Bronchial epithelial cell (primary cell): ENCODE measurements at places on chromosomes 3 and 15.

- DNase-seq = peak; percentile 80
Measured at GRCh38 chr3:137116619-137117018, 158.8 kb downstream of the IL20RB start.

DNA sequence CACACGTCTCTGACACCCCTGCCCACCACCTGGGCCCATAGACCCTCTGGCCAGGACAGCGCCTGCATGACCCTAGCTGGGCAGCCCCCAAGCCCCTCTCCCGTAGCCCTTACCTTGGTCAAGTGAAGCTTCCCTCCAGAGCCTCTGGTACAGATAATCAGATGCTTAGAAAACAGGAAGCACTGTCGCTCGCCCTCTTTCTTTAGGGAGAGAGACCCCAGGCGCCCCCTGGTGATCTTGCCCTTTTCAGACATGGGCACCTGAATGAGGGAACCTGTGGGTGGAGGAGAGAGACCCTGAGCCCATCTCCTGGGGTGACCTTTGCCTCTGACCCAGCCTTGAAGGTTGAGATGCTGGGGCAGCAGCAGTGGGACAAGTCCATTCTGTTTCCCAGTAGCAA, 65.4 kb downstream of the RASGRF1 start:
- DNase-seq = no peak

- peak; percentile 73 for DNase-seq
Measured at GRCh38 chr3:177440456-177441104, 243.3 kb upstream of the TBL1XR1 start.

DNA sequence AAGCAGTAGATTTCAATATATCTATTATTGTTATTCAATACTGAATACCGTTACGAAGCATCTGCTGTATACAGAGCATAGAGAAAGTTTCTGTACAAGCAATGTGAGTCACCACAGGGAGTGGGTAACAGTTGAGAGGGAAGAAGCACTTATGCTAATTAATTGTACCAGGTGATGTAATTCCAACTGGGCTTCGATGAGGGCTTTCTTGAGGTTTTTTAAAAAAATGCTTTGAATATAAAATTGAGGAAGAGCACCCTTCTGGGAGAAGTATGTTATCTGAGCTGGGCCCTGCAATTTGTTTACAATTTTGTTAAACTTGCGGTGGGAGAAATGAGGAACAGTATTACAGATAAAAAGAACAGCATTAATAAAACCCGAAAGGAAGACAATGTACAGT, 197.9 kb downstream of the TPRG1 start:
- DNase-seq = peak; percentile 35

DNA sequence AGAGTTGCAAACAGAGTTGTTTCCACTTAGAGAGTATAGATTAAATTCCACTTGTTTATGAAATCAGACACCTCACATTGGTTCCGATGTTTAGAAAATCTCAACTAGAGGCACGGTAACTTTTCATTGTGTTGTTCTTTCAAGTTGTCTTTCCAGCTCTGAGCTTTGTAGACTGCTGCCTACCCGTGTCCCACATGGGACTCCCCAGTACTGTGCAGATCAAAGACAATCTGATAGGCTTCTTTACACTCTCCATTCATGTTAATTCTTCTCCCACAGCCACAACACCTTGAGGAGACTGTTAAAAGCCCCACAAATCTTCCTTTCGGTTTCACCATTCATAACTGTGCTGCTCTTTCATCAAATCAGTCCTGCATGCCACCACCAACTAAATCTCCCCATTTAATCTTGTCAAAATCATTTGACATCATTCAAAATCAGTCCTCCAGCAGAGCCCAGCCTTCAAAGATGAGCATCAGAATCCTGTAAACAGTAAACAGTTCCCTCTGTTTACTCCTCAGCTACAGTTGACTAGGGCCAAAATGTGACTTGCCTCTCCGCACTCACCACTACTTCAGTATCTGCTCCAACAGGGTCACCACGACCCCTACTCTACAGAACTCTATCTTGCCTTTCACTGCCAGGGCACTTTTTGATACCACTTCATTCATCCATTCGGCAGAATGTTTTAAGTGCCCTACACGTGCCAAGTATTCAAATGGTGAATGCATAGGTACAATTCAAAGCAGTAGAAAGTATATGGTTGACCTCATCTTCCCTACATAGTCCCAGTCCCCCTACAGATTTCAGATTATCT, 8.3 kb downstream of the ANXA2 start:
- peak; percentile 27 for DNase-seq

GRCh38 chr3:120113128-120114116, 19.2 kb upstream of the GSK3B start:
- peak; percentile 99 for DNase-seq

GRCh38 chr15:58678683-58679082, 70.8 kb downstream of the ADAM10 start:
- DNase-seq = peak; percentile 79

- DNase-seq = peak; percentile 66
Measured at GRCh38 chr3:94146455-94146854, 83.6 kb downstream of the NSUN3 start.

DNA sequence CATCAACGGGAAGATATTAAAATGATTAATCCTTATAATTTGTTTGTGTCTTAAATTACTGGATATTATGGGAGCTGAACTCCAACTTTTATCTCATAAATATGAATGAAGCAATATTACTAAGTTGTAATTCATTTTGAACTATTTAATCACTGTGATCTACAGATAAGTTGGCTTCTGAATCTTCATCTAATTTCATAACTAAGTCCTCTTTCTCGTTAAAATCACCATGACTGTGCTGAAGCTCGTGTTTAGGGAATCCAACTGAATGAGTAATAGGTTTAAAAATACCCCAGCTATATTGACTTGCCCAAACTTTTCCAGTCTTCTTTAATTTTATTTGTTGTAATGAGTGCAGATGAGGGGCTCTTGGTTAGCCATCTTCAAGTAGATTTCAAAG, 14.1 kb downstream of the MDFIC2 start:
- DNase-seq = no peak

DNA sequence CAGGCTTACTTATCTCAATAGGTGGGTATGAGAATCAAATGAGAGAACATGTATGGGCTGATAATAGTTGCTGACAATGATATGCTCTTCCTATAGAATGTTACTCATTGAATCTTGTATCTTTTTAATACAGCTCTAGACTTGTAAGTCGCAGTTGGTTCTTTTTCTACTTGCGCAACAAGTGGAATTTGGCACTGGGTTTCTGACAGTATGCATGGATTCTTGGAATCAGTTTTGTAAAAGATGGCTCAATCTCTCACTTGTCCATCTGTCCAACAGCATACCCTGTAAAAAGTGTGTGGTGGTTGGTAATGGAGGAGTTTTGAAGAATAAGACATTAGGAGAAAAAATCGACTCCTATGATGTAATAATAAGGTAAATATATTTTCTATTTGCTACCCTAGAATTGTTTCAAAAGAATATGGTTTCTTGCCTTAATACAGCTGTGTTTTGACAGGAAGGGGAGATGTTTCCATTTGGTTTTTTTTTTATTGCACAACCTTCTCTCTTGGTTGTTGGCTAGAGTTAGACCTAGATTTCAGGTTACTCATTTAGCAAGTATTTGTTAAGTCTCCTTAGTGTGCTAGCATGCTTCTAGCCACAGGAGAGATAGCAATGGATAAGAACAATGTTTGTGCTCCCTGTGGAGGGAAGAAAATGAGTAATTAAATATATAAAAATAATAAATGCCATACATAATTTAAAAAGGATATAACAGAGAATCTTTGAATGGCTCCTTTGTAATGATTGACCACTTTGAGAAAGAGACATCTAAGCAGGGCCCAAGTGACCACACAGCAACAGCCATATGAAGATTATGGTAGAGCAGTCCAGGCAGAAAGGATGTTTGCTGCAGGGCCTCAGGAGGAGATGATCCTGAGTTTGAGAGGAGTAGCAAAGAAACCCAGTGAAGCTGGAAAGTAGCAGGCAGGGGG, 21.8 kb downstream of the ST3GAL6 start:
- DNase-seq = peak; percentile 85

GRCh38 chr3:175111036-175111435, 251.9 kb downstream of the NAALADL2 start:
- DNase-seq = no peak

- DNase-seq = no peak
Measured at GRCh38 chr3:194494951-194495374, 8.2 kb upstream of the ATP13A3 start.

DNA sequence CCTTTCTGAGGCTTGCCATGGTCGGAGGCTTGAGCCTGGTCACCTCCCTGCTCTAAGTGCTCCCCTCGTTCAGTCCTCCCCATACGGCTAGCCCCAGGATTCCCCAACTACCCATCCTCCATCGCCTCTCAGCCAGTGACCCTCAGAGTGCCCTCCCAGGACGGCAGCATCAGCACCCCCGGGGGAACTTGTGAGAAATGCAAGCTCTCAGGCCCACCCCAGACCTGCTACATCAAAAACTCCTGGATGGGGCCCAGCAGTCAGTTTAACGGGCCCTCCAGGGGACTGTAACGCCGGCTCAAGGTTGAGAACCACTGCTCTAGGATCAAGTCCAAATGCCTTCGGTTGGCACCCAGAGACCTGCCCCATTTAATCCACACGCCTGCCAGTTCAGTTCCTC, 6.9 kb downstream of the ADAMTS17 start:
- DNase-seq = no peak

DNA sequence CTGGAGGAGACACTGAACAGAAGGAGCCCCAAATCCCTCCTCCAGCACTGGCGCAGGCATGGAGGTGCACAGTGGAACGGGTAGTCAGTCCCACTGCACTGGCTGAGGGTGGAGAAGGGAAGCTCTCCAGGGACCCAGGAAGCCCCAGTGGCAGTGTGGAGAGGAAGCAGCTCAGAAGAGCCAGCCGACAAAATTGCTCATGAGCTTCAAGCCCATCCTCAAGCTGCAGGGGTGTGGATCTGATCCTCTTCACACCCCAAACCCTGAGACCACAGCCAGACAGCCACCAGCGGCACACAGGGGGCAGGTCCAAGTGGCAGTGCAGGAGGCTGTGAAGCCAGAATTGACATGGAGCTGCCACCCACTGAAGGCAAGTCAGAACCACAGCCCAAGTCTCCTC, 32.1 kb downstream of the CYFIP1 start:
- no peak for DNase-seq

DNA sequence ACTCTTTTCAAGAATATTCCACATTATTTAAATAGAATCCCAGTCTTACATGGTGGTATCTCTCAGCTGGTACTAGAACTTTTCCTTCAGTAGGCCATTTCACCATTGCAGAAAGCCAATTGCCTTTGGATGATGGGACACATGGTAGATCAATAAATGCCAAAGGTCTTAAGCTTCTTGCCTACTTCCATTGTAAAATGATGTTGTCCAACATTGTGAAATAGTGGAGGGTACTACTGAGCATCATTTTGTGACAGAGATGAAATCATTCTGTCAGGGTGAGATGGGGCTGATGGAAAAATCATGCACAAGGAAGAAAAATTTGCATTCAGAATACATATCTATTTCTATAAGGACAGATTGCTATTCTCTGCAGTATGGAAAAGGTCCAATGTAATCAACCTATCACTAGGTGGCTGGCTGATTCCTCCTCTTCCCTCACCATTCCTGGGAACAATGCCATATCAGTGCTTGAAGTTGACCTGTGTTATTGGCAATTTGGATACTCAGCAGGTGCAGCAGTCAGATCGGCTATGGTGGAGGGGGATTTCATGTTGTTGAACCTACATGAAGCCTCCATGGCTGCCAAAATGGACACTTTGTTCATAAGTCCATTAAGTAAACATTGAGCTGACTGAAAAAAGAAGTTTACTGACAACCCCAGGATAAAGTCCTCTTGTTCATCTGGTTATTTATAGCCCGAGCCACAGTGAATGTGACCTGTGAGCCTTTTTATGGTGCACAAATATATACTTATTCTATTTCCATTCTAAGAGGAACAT, 596.9 kb upstream of the ARPP21 start:
- no peak for DNase-seq

- no peak for DNase-seq
Measured at GRCh38 chr3:101637451-101637850, 39.5 kb downstream of the ZBTB11 start.

DNA sequence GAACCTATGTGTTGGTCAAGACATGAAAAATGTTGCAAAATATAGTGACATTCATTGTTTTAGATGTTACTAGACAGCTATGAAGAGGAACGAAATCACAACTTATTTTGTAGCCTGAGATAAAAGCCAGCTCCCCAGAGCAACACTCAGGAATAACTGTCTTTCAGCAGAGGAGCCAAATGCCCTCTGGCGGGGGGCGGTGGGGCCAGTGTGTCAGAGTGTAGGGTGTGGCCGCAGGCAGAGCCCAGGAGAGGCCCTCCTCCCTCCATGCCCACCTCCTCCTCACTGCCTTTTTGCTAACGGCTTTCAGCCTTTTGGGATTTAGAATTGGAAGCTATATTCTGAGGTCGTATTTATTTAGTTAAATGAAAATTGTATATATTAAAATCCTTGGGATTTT, 16.9 kb downstream of the APOD start:
- DNase-seq = no peak

DNA sequence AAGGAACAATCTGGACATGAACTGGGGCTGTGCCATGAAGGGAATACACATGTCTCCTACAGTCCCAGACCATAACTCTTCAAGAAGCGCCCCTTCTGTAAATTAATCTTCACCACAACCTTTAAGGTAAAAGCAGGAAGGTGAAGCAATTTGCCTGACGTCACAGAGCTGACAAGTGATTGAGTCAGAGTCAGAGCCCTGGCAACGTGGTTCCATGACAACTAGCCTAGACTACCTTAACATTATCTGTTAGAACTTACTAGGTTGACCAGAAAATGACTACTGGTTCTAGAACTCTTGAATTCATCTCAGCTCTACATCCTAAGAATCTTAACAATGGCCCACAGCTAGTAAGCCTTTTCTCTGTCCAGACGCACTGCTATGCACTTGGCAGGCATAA, 124.6 kb downstream of the NTRK3 start:
- peak; percentile 7 for DNase-seq

DNA sequence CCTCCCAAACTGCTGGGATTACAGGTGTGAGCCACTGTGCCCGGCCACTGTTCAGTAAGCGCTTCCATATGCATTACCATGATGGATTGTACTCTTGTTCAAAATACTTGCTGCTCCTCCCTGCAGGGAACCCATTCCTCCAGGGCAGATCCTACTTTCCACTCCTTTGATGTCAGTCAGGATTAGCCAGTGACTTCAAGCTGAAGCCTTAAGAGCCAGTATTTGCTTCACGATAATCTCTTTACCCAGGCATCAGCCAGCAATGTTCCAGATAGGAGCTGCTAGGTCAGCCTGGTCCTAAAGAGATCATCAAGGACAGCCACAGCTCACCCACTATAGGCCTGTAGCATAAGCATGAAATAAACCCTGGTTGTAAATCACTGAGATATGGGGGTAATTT, 96.5 kb upstream of the UBE2E2 start:
- no peak for DNase-seq

GRCh38 chr3:98827221-98827920, 64.2 kb downstream of the ST3GAL6 start:
- no peak for DNase-seq

- DNase-seq = no peak
Measured at GRCh38 chr3:119817071-119817470, 35.2 kb downstream of the NR1I2 start.
